LNCaP clone FGC (cell line): ENCODE measurements at places on chromosomes 2 and 18.

GRCh38 chr2:170432823-170433222 lies 254.9 kb downstream of the MYO3B start:
- no peak for DNase-seq

- no peak for DNase-seq
Observed at GRCh38 chr2:237319887-237320286, 94.1 kb downstream of the COL6A3 start.

- DNase-seq, result no peak
Observed at GRCh38 chr2:134366359-134366758, 112.5 kb downstream of the MGAT5 start.

DNA sequence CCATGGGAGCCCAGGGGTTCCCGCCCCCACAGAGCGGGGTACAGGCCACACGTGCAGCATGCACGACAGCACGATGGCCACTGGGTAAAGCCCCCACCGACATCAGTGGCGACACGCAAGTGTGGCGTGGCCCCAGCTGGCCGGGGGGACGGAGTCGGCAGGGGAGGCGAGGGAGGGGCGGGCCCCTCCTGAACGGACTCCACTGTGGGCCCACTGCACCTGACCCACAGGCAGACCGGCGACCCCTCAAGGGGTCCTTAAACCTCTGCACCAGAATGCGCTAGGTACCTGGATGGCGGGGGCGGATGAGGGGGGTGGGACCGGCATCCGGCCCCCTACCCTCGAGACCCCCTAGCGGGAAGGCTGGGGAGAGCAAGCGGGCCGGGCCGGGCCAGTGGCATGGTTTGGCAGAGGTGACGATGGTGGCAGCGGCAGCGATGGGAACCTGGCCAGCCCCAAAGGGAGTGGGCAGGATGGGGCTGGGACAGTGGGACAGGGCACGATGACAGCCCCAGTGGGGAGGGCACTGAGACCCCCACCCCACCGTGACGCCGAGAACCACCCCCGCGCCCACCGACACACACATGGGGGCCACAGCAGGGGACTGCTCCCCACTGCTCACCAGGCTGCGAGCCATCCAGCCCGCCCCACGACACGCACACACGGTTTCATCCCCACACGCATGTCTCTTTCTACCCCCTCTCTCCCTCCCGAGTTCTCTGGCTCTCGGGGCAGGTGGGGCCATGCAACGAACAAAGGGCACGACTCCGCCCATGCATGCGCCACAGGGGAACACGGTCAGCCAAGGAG lies 91.9 kb upstream of the ANKRD30BL start:
- DNase-seq, result no peak

GRCh38 chr2:47091118-47091517 lies 64.0 kb downstream of the STPG4 start:
- no peak for DNase-seq

GRCh38 chr2:207260947-207261346 lies 95.2 kb upstream of the KLF7 start:
- DNase-seq, result no peak

DNA sequence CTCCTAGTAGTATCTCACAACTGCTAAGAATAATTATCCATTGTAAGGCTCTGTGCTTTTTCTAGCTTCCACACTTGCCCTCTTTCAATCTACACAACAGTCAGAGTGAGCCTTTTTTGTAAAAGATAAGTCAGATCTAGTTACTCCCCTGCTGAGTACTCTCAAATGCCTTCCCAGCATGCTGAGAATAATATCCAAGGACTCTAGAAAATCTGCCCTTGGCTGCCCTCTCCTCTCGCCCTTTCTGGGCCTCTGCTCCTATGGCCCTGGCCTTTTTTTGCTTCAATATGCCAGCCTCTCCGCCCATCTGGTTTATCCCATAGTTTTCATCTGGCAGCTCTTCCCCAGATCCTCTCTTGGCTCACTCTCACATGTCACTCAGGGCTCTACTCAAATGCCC lies 455.9 kb upstream of the UBE2E3 start:
- no peak for DNase-seq

DNA sequence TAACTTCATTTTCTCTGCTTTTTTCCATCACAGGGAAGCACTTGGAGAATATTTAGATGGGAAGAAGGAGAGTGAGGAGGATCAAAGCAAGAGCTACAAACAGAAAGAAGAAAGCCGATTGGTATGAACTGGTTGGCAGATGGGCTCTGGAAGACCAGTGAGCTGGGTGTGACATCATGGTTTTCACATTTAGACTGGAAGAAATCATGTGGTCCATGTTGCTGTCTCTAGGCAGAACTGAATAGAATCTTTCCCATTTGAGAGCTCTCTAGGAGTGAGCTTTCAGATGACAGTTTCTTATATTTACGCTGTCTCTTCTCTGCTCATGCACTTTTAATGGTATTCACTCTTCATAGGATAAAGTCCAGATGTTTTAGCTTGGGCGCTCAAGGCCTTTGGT lies 12.6 kb downstream of the DRC1 start:
- no peak for DNase-seq

DNA sequence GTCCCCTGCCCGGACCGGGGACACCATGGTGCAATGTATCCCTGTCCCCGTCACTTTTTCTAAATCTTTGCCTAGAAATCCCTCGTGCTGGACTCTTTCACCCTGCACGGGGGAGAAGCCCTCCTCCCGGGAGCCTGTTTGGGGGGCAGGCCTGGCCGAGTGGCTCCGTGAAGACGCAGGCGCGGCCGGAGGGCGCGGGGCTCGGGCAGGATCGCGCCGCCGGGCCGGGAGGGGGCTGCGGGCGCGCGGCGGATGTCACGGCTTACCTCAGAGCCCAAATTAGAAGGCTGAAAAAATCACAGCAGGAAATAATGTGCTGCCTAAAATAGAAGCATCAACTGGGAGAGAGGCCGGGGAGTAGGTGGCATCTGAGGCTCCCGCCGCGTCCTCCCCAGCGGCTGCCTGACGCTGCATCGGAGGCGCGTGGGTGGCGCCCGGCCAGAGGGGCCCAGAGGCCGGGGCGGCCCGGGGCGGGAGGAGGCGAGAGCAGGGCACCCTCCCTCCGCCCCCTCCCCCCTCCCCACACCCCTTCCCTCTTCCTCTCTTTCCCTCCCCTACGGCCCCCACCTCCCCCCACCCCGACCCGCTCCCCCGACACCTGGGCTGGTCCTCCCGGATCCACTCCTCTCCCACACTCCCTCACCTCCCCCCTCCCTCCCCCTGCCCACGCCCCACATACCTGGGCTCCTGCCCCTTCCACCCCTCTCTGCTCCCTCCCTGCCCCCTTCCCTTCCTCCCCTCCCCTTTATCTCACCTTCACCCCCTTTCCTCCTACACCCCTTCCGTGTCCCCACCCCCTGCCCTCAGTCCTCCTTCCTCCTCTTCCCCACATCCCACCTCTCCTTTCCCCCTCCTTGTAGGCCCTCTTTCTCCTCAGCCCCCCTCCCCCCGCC lies 51.9 kb downstream of the SLC4A1AP start:
- no peak for DNase-seq

DNA sequence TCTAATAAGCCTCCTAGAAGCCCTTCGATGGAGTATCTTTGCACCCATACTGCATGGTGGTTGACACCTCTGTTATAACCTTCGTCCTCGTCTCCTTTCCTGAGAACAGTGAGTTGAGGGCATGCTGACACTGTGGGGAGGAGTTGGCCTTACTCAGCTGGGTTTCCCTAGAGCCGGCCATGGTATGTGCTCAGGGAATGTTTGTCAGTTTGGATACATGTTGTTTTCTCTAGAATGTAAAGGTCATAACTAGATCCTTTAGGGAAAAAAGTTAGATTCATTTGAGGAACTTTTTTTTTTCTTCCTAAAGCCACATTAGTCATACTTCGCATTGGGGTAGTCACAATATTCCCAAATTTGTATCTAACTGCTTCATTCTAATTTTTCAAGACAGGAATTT lies 106.0 kb upstream of the FOSL2 start:
- DNase-seq, result no peak

DNA sequence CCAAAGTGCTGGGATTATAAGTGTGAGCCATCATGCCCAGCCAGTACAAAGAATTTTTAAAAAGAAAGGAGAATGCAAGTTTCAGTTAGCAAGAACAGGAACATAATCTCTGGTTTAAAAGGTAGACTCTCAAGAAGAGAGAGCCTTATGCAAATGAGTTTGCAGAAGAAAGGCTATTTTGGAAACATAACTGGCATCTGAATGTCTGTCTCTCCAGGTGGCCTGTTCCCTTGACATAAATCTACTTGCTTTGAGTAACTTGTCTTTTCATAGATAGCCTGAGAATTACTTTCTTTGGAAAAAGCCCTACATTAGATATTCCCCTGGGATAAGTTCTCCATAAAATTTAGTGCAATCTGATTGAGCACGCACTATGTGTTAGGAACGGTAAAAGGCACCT lies 109.6 kb downstream of the ICOS start:
- no peak for DNase-seq

- DNase-seq, result no peak
Observed at GRCh38 chr2:199458009-199458805, 468 bp upstream of the SATB2 start.

GRCh38 chr18:38611036-38611964 lies 1045.7 kb upstream of the CELF4 start:
- DNase-seq, result no peak
